NCI-H526 (cell line): ENCODE measurements at places on chromosomes 6 and 20.

DNA sequence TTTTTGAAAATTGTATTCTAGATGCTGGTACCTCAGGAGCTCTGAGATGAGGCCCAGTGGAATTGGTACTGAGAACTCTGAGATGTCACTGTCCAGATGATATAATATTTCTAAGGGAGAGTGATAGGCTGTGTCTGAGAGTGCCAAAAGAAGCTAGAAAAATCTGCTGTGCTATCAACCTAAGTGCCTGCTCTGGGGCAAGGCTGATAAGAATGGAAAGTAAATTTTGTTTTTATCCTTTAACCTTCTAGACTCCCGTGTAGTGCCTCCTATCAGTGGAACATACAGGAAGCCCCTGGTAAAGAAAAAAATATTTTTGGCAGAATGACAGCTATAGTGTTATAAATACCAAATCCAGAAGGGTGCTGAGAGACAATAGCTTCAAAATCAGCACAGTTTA is 348.2 kb downstream of the TFAP2B start:
- DNase-seq = no peak

- no peak for DNase-seq
Observed at GRCh38 chr6:51866867-51867266, 220.5 kb downstream of the PKHD1 start.

DNA sequence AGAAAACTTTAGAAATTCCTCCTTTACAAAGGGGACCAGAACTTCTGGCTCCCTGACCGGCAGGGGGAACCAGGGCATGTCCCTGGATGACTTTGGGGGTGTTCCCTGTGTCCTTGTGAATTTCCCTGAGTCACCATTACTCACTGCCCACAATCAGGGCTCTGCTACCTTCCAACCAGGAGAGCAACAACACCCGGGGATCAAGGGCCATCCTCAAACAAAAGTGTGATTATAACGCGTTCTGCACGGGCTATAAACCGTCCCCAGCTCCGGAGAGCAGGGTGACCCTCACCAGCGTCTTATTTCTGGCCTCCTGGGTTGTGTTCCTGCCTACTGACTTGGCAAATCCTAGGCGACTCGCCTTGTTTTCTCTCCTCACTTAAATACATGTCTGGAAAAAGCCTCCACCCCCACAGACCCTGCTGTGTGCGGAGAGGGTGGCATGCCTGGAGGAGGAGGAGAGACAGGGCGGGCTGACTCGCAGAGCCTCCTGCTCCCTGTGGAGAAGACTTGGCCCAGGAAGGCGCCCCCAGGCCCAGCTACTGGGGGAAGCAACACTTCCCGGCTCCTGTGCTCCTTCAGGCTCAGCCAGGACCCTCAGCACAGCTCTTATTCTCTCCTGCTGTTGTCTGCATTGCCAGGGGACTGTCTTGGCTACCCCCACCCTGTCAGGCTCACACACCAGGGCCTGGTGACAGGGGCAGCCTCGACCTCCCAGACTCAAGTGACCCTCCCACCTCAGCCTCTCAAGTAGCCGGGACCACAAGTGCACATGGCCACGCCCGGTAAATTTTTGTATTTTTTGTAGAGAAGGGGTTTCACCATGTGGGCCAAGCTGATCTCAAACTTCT is 54.1 kb downstream of the FGD2 start:
- no peak for DNase-seq

DNA sequence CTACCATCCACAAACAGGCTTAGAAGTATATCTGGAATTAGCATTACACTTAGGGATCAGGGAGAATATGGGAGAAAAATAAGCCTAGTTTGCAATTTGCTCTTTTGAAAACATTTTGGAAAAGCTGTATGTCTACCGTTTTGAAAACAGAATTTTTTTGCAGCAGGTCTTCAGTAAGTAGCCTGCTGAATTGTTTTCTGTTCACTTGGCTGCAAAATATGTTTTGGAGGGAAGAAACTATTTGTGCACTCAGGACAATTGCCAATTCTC is 39.6 kb downstream of the ILRUN start:
- DNase-seq = no peak

DNA sequence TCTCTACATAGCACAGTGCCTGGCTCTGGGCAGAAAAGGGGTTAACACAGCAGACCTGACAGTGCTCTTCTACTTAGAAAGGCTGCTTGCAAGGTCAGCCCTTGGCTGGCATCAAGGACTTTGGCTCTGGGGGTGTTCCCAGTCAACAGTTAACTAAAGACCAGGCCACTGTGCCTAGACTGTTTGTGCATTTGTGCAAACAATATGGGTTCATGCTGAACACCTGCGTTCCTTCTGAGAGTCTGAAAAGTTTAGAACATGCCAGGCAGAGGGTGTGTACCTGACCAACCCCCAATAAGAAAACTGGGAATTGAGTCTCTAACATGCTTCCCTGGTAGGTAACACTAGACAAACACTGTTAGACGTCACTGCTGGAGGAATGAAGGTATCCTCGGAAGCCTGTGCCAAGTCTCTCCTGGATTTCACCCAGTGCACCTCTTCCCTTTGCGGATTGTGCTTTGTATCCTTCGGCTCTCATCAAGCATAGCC is 110.7 kb downstream of the PDE10A start:
- DNase-seq = no peak
